ENCODE measurements at places on chromosomes 2 and 18.
A peak's percentile ranks its signal among the peaks of the same experiment; 100 is the strongest.

GRCh38 chr2:143261986-143262385, 132.8 kb downstream of the ARHGAP15 start:
- no peak for DNase-seq

- DNase-seq = peak; percentile 42
These were observed at the start of gene LBX2 for GRCh38 chr2:74499267-74499939. Gene LBX2 (minus strand): TSS chr2:74499603. CDS start chr2:74499537, 66 bp downstream.

DNA sequence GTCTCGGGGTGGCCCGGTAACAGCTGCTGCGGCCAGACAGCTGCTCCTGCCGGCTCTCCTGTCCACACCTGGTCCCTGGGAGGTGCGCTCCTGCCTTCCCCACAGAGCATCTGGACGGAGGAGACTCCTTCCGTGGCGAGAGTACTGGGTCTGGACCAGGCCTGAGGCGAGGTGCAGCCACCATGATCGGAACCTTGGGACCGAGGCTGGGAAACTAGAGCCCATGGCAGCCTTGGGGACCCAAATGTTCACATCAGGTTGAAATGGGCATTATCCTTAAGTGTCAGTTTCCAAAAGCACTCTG, 628 bp downstream of the GIGYF2 start:
- DNase-seq = no peak

GRCh38 chr2:105438104-105438929, 39.5 kb upstream of the FHL2 start:
- no peak for DNase-seq

- no peak for DNase-seq
These were observed 92.5 kb downstream of the EML4 start for GRCh38 chr2:42261518-42262195.

DNA sequence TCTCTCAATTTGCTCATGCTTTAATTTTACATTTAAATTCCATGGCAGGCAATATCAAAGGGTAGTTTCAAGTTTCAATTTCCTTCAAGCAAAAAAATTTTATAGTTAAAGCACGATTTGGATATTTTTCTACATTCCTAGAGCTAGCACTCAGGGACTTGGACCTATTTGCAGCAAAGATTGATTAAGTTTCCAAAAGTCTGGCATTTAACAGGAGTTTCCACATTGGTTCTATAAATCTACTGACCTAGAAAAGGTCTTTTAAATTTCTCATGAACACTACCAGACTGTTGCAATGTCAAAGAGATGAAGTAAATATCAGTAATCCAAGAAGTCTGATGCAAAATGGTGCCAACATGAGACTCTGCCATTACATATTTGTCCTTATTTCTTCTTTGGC, 253.7 kb upstream of the LINC00305 start:
- no peak for DNase-seq

DNA sequence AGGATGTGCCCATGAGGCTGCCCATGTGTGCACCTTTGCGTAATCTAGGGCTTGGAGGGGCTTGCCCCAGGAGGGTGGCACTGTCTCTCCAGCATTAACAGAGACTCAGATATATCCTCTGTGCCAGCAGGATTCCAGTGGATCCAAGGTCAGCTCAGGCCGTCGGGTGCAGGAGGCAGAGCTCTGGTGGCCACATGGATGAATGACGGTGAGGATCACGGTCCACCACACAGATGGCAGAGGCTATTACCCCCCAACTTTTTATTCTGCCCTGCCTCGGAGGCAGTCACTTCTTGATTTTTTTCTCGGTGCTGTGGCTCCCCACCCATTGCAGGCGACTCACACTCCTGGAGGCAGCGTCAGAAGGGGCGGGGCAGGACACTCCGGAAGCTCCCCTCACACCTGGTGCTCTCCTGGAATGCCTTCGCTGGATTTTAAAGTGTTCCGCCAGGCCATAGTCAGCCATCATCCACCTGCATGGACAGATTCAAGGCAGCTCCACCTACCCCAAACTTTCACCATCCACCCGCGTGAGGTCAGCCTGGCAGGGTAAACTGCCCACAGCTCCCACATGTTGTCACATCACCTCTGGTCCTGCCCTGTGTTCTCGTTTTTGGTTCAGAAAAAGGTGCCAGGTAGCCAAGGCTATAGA, 602.9 kb upstream of the RAB6C start:
- no peak for DNase-seq

GRCh38 chr2:27903649-27904404, 13.3 kb downstream of the BABAM2 start:
- no peak for DNase-seq

All from liver (tissue), 10 donors.